Thyroid gland (tissue), 4 donors: ENCODE measurements at places on chromosomes 3 and 15.

DNA sequence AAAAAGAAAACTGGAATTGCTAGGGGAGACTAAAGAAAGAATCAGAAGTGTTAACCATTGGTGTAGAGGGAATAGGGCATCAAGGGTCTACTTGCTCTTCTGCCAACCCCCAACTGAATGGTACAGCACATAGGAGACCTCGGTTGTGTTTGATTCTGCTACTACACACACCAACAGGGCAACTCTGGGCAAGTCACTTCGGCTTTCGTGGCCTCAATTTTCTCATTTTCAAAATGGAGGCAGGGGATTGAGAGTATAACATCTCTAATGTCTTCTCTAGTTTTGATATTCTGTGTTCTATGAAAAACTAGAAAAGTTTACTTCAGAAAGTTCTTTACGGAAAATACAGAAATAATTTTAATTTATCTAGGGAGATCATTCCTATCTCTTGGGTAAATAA lies 120.3 kb upstream of the PHLDB2 start:
- no peaks in the 10 kb centered on the region for H3K36me3 ChIP-seq
- H3K4me3 ChIP-seq = no peak overlapping the region
- no peaks in the 10 kb centered on the region for H3K27me3 ChIP-seq
- H3K4me1 ChIP-seq = peaks cover 5% of the 10 kb centered on the region
- no peak for DNase-seq

DNA sequence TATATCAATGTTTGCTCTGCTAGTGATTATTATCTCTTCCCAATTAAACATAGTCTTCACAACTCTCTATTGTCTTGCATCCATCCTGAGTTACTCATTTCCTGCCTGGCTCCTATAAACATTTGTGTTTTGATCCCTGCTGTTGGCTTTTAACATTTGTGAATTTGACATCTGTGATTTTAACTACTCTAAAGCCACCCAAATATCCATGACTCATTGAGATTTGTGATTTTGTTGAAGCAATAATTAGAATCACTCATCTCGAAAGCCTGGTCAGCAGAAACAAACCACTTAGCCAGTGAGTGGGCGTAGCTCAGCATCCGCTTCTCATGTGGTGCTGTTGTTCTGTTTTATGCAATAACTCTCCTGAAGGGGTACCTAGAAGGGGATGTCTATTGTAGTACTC lies 174.3 kb upstream of the ZBTB20 start:
- no peak overlapping the region for H3K27ac ChIP-seq
- DNase-seq = no peak
- no peaks in the 10 kb centered on the region for H3K4me1 ChIP-seq

- H3K36me3 ChIP-seq = no peaks in the 10 kb centered on the region
- no peak overlapping the region for H3K27ac ChIP-seq
- H3K4me1 ChIP-seq = peaks cover 7% of the 10 kb centered on the region
- no peaks in the 10 kb centered on the region for H3K27me3 ChIP-seq
These were observed 41.4 kb downstream of the ROBO2 start for GRCh38 chr3:77081240-77081661.

- H3K4me1 ChIP-seq = no peaks in the 10 kb centered on the region
- H3K27me3 ChIP-seq = no peaks in the 10 kb centered on the region
- no peaks in the 10 kb centered on the region for H3K36me3 ChIP-seq
- H3K27ac ChIP-seq = no peak overlapping the region
- DNase-seq = no peak
- H3K4me3 ChIP-seq = no peak overlapping the region
These were observed 33.3 kb downstream of the PCSK6 start for GRCh38 chr15:101456057-101456739.

GRCh38 chr15:80743189-80743833 lies 35.9 kb upstream of the CEMIP start:
- H3K27me3 ChIP-seq = no peaks in the 10 kb centered on the region
- no peak overlapping the region for H3K4me3 ChIP-seq
- no peaks in the 10 kb centered on the region for H3K36me3 ChIP-seq
- no peak overlapping the region for H3K27ac ChIP-seq
- no peaks in the 10 kb centered on the region for H3K4me1 ChIP-seq

GRCh38 chr15:31263751-31264558 lies 62.7 kb upstream of the KLF13 start:
- peak overlapping the region; percentile 82 for H3K27ac ChIP-seq
- DNase-seq = peak; percentile 80
- peaks cover 25% of the 10 kb centered on the region for H3K4me1 ChIP-seq
- no peak overlapping the region for H3K4me3 ChIP-seq

GRCh38 chr3:31922962-31923361 lies 58.1 kb downstream of the OSBPL10 start:
- H3K36me3 ChIP-seq = no peaks in the 10 kb centered on the region
- no peak overlapping the region for H3K27ac ChIP-seq
- no peak for DNase-seq

DNA sequence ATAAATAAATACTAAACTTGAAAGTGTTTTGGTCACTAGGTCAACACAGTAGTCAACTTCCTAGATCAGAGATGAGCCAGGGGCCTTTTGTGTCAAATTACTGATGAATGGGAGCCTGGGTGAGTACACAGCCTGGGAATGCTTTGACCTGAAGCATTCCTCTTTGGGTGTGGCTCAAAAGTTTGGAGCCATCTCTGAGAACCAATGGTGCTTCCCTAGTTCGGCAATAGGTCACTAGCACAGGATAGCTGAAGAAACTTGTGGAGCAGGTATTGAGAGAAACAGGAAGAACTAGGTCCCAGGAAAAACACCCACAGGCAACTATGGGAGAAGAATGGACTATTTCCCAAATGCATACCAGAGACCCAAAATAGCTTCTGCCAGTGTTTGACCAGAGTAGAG lies 56.6 kb upstream of the PLXND1 start:
- no peak for DNase-seq
- H3K27me3 ChIP-seq = no peaks in the 10 kb centered on the region
- no peak overlapping the region for H3K27ac ChIP-seq
- H3K36me3 ChIP-seq = no peaks in the 10 kb centered on the region

GRCh38 chr3:15750879-15751278 lies 46.9 kb downstream of the ANKRD28 start:
- H3K27me3 ChIP-seq = no peaks in the 10 kb centered on the region
- H3K27ac ChIP-seq = no peak overlapping the region
- no peaks in the 10 kb centered on the region for H3K36me3 ChIP-seq
- H3K4me1 ChIP-seq = peaks cover 13% of the 10 kb centered on the region
- no peak for DNase-seq

- H3K4me3 ChIP-seq = no peak overlapping the region
- H3K27me3 ChIP-seq = no peaks in the 10 kb centered on the region
- no peaks in the 10 kb centered on the region for H3K36me3 ChIP-seq
- DNase-seq = no peak
- no peaks in the 10 kb centered on the region for H3K4me1 ChIP-seq
These were observed 14.7 kb upstream of the RYR3 start for GRCh38 chr15:33296050-33296449.

DNA sequence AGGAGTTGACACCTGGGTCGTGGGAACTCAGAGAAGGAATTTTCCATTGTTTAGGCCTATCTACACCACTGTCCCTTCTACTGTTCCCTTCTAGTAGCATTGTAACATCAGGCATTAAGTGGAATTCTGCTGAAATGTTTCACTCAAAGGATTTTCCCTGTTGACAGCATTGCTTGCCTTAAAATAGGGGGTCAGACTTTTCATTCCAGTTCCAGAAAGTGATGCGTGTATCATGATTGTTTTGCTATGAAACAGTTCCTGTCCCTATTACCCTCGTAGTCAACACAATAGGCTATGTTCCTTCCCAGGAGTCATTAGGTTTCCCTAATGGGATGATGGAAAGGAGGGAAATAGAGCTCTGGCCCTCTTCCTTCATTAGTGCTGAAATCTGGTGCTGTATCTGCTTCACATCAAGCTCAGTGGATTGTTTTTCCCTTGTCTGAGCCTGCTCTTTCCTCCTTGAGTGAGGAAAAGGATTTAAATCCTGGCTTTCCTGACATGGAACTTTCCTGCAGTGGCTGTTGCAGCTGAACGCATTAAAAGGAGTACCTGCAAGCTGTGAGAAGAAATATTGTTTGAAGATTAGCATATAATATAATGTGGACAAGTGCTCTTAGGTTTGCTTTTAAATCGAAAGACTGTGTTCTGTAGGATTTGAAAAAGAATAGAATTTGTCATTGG lies 195.9 kb downstream of the KLHL25 start:
- no peak overlapping the region for H3K27ac ChIP-seq
- DNase-seq = no peak
- no peaks in the 10 kb centered on the region for H3K4me1 ChIP-seq
- H3K4me3 ChIP-seq = no peak overlapping the region
- peaks cover 2% of the 10 kb centered on the region for H3K36me3 ChIP-seq
- H3K27me3 ChIP-seq = no peaks in the 10 kb centered on the region

DNA sequence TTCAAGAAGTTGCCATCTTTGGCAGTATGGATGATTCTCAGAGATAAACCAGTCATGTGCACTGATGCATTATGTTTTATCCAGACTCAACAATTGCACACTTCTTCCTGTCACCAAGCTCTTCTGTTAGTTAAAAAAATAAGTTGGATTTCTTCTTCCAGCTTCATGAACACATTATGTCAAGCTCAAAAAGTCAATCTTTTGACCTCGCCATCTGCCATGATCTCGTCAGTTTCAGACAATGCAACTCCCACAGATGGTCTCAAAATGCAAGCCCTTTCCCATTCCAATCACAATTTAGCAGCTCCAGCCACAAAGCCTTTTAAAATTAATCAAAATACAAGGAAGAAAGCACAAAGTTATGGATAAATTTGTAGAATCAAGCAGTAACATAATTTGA lies 42.8 kb downstream of the TFDP2 start:
- H3K27ac ChIP-seq = no peak overlapping the region
- H3K27me3 ChIP-seq = no peaks in the 10 kb centered on the region
- no peaks in the 10 kb centered on the region for H3K36me3 ChIP-seq
- no peaks in the 10 kb centered on the region for H3K4me1 ChIP-seq
- H3K4me3 ChIP-seq = no peak overlapping the region

- no peaks in the 10 kb centered on the region for H3K4me1 ChIP-seq
- no peaks in the 10 kb centered on the region for H3K36me3 ChIP-seq
- H3K27me3 ChIP-seq = no peaks in the 10 kb centered on the region
- H3K4me3 ChIP-seq = no peak overlapping the region
- H3K27ac ChIP-seq = no peak overlapping the region
These were observed 273.4 kb downstream of the TLE3 start for GRCh38 chr15:69824075-69824876.

DNA sequence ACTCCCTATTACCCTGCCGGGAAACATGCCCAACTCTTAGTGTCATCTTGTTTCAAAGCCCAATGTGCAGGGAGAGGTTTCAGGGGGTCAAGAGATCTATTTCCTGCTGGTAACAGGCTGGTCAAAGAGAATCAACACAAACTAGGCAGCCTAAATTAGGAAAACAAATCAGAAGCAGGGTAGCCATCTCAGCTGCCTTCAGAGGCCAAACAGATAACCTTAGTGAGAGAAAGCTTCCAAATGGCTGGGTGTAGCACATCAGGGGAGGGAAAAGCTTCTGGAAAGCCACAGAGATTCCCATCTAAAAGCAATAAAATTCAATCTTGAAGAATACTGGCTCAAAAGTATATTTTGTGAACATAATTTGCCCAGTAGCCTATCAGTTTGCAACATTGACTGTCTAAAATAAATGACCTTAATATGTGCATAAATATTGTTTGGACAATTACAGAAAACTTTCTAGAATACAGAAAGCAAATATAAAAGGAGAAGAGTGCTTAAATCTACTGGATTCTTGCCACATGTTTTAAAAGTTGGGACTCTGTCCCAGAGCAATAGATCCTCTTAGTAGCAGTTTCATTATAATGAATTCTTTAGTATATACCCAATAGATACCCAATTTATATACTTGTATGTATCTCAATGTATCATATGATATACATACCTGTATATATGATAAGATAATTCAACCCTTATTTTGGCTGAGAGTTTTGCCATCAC lies 371.9 kb upstream of the RARB start:
- no peak overlapping the region for H3K27ac ChIP-seq
- H3K27me3 ChIP-seq = no peaks in the 10 kb centered on the region
- no peak for DNase-seq
- no peaks in the 10 kb centered on the region for H3K36me3 ChIP-seq
- H3K4me1 ChIP-seq = no peaks in the 10 kb centered on the region
- H3K4me3 ChIP-seq = no peak overlapping the region

GRCh38 chr3:148866261-148866660 lies 1.2 kb downstream of the CPA3 start:
- H3K36me3 ChIP-seq = no peaks in the 10 kb centered on the region
- H3K27me3 ChIP-seq = no peaks in the 10 kb centered on the region
- no peaks in the 10 kb centered on the region for H3K4me1 ChIP-seq

DNA sequence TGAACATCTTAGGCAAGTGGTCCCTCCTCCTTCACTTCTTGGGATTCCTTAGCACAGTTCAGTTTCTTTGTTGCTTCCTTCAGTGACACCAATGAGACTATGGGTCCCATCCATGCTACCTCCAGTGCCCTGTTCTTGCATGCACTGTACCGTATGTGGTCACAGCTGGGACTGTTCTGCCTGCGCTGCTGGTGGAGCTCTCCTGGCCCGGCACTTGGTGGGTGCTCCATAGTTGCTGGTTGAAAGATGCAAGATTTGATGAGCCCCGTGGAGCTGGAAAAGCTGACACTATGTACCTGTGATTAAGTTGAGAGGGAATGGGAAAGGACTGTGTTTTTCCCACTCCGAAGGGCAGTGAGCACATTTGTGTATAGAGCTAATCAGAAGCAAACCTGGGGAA lies 397.8 kb downstream of the LRTM1 start:
- no peaks in the 10 kb centered on the region for H3K36me3 ChIP-seq
- DNase-seq = no peak
- H3K4me1 ChIP-seq = no peaks in the 10 kb centered on the region
- H3K27ac ChIP-seq = no peak overlapping the region
- H3K27me3 ChIP-seq = no peaks in the 10 kb centered on the region

DNA sequence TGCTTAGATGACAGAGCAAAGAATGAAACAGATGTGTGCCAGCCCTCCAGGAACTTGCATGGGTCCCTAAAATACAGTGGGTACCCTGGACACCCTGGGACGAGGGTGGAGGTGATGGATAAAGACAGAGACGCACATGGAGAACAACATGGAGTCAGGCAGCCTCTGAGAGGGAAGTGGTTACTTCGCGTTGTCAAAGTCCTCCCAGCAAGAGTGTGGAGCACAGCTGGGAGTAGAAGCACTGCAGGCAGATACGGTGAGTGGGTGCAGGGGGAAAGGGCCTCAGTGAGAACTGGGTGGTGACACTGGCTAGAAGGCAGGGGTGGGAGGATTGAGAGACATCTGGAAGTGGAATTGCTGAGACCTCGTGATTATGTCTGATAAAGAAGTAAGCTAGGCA lies 70.8 kb upstream of the PRR20G start:
- H3K36me3 ChIP-seq = no peaks in the 10 kb centered on the region
- no peaks in the 10 kb centered on the region for H3K27me3 ChIP-seq
- no peak for DNase-seq
- no peaks in the 10 kb centered on the region for H3K4me1 ChIP-seq

- H3K36me3 ChIP-seq = no peaks in the 10 kb centered on the region
- H3K4me3 ChIP-seq = no peak overlapping the region
- peaks cover 9% of the 10 kb centered on the region for H3K4me1 ChIP-seq
- no peak overlapping the region for H3K27ac ChIP-seq
These were observed 5.4 kb downstream of the CHRNA5 start for GRCh38 chr15:78570710-78571109.

DNA sequence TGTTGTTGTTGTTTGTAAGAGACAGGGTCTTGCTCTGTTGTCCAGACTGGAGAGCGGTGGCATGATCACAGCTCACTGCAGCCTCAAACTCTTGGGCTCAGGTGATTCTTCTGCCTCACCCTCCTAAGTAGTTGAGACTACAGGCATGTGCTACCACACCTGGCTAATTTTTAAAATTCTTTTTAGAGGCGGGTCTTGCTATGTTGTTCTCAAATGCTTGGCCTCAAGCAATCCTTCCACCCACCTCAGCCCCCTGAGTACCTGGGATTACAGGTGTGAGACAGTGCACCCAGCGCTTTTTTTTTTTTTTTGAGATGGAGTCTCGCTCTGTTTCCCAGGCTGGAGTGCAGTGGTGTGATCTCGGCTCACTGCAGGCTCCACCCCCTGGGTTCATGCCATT lies 46.7 kb downstream of the TMOD3 start:
- no peaks in the 10 kb centered on the region for H3K27me3 ChIP-seq
- no peaks in the 10 kb centered on the region for H3K36me3 ChIP-seq
- DNase-seq = no peak
- no peak overlapping the region for H3K27ac ChIP-seq
- H3K4me3 ChIP-seq = no peak overlapping the region
